ENCODE measurements at places on chromosomes 3 and 15.

GRCh38 chr3:155778462-155778861 is 27.6 kb downstream of the C3orf33 start:
- no peak for DNase-seq

- DNase-seq, result no peak
These were observed 14.4 kb downstream of the ATP13A3 start for GRCh38 chr3:194472290-194472920.

GRCh38 chr3:141000027-141000663 is 51.0 kb upstream of the SPSB4 start:
- DNase-seq, result peak; percentile 54

DNA sequence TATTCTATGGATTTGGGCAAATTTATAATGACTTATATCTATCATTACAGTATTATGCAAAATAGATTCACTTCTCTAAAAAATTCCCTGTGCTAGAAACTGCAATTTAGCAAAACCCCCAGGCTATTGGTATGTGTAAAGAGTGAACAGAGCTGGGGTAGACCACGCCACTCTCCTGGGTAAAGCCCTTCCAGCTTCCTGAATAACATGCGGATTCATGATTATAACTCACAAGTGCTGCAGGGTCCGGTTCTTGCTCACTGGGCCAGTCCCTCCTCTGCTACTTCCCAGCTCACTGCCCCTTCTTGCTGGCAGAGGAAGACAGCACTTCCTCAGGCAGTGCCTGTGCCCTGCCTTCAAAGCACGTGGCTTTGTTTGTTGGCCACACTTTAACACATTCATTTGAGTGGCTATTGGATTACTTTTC is 4.1 kb downstream of the CD80 start:
- no peak for DNase-seq

GRCh38 chr3:43161684-43162229 is 55.9 kb upstream of the POMGNT2 start:
- no peak for DNase-seq

- DNase-seq, result no peak
These were observed 530.2 kb downstream of the SOX2 start for GRCh38 chr3:182241766-182242488.

- peak; percentile 35 for DNase-seq
These were observed 53.0 kb upstream of the HES1 start for GRCh38 chr3:194082743-194083636.

GRCh38 chr3:139434764-139435307 is 41.5 kb downstream of the RBP2 start:
- DNase-seq, result no peak

GRCh38 chr3:194277786-194278130 is 73.4 kb downstream of the CPN2 start:
- DNase-seq, result no peak

DNA sequence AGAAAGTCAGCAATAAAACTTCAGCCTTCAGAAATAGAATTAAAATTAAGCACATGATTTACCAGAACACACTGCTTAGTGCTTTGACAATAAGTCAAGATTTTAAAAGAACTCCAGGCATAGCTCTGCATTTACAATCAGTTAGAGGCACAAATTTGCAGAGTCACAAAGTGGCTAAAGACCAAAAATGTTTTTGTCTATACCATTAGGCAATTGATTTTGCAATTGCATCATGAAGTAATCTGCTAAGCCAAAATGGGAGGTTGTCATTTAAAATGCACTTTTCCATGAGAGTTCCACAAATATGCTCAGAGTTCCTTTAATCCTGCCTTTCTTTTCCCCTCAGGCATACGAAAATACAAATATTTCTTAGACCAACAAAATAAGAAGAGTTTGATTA is 10.1 kb upstream of the DCP1A start:
- DNase-seq, result no peak

DNA sequence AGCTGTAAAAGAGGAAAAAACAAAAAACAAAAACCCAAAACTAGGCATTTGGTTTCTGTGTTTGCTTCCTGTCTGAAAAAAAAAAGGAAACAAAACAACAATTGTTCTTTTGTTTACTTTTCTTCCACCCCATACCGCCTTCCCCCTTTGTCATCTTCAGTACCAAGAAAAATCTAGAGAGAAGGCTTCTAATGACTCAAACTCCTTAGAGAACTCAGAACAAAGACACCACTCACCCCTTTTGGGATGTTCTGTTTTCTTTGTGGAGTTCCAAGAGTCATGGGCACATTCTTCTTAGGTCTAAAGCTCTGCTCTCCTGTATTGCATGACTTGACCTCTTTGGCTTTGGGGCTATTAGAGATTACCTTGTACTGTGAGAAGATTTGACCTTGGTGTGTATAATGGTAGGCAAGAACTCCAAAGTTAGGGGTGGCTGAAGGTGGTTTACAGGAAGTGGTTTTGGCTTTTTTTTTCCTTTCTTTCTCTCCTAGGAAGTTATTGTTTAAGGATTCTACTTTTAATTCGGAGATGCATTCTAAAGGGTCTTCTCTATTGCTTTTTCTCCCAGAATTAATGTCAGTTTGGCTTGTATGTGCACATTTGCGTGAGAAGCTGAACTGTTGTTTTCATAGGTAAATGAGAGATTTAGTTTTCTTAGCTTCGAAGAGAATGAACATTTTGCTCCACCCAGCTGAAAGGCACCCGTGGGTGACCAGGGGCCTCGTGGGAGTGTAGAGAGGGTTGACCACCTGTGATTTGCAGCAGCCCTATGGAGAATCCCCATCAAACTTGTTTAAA is 39.5 kb upstream of the ZBTB20 start:
- DNase-seq, result no peak

GRCh38 chr15:58344213-58345070 is 87.3 kb upstream of the LIPC start:
- no peak for DNase-seq

DNA sequence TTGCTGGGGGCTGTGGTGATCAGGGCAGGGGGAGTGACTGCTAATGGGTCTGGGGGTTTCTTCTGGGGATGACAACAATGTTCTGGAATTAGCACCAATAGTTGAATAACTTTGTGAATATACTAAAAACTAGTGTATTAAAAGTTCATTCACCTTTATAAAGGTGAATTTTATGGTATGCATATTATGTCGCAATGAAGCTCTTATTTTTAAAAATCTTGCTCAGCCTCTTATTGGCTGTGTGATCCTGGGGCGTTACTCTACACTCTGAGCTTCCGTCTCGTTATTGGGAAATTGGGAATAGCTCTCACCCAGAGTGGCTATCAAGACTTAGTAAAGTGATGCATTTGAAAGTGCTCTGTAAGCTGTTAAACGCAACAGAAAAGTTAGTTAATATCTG is 105.3 kb downstream of the SEC22A start:
- no peak for DNase-seq

DNA sequence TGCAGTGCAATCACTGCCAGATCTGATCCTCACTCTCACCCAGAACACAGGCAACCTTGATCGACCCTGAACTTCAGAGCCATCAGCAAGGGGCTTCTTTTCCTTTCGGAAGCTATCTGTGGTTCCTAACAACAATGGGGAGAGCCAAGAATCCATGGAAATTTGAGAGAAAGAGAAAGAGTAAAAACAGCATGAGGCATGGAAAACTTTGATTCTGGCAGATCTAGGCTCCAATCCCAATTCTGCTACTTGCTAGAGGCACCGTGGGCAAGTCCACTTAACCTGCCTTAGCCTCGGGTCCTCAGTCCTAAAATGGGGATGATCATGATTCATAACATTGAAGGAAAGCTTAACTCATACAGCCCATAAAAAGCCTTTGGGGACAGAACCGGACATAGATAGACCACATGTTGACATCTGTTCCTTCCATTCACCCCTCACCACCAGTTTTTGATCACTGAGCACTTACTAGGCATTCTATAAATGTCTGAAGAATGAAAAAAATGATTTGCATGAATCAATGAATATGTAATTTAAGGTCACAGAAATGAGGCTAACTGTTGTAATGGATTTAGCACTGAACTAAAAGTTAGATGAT is 605.7 kb upstream of the CFAP20DC start:
- DNase-seq, result no peak

DNA sequence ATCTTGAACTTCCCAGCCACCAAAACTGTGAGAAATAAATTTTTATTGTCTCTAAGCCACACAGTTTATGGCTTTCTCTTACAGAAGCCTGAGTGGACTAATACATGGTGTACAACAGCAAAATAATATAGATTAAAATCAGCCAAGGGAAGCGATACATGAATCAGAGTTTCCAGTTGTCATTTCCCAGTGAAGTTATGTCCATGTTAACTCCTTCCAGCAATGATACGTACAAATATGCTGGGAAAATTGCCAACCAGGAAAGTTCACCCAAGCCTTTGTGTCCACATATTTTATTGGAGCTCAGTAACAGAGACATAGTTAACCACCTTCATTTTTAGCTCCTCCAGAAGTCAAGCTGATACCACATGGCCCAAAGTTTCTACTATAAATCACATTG is 280.9 kb upstream of the KCNMB2 start:
- no peak for DNase-seq

- DNase-seq, result no peak
These were observed 2.9 kb downstream of the SLC22A13 start for GRCh38 chr3:38268522-38268921.

GRCh38 chr3:134237454-134238145 is 13.1 kb downstream of the RYK start:
- no peak for DNase-seq

GRCh38 chr3:127206611-127207516 is 13.9 kb downstream of the PRR23E start:
- no peak for DNase-seq

GRCh38 chr15:85141726-85142125 is 160.1 kb downstream of the PDE8A start:
- no peak for DNase-seq

DNA sequence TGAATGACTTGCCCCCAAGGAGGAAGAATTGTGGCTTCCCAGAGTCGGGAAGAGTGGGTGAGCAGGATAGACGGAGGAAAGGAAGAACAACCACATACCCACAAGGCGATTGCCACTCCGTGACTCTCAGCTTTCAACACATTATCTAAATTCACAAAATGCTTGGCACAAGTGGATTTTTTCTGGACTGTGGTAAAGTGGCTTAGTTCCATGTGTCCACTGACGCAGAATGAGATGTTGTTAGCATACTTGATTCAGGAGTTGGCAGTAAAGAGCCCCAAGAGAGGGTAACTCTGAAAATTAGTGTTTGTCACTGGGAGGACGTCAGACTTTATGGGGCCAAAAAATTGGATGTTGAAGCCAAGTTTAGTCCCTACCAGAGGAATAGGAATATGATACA is 198.8 kb upstream of the CTNNB1 start:
- no peak for DNase-seq

DNA sequence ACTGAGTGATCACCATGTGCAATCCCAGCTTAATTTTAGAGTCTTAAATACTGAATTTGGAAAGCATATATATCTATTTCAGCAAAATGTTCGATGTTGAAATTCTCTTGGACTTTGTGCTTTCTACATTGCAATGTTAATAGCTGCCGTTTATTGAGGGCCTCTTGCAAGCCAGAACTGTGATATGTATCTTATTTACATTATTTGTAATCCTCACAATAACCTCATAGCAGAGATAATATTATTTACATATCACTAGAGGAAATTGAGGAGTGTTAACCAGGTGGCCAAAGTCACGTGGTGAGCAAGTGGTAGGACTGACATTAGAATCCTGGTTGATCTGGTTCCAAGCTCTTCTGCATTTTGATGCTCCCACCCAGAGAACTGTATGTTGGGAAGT is 254.1 kb downstream of the SLC9A9 start:
- no peak for DNase-seq

GRCh38 chr3:192249516-192249915 is 477.8 kb downstream of the FGF12 start:
- no peak for DNase-seq

DNA sequence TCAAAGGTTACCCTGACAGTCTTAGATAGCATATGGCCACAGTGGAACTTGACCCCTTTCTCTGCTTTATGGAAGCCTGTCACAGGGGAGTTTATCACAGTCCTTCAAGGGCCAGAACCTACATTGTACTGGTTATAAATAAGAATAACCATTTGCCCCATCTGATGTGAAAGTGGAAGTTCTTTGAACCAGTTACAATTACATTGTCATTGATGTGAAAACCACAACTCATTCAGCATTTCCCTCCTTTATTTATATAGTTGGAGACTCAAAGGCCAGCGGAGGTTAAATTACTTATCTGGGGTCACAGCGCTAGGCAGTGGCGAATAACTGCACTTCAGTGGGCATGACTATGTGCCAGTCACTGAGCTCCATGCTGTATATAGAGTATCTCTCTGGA is 60.5 kb upstream of the TBC1D5 start:
- no peak for DNase-seq

GRCh38 chr15:93219859-93220420 is 130.9 kb upstream of the RGMA start:
- DNase-seq, result no peak

GRCh38 chr3:167882057-167882667 is 146.6 kb downstream of the SERPINI1 start:
- DNase-seq, result peak; percentile 12

DNA sequence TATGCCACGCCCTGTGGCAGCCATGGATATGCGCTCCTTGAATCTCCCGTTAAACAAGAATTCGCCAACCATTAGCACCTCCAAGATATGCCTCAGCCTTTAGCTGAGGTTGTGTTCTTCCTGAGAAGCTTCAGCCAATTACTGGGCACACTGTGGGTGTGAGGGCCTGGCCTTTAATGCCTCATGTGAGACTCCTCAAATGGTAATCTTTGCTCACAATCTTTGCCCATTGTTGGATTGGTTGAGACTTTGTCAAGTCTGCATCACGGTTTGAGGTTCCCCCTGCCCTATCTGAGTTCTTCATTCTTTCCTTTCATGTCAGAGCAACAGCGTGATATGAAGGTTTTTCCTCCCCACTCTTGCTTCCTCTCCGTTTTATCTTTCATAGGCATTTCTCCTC is 108.1 kb upstream of the CCDC54 start:
- no peak for DNase-seq

DNA sequence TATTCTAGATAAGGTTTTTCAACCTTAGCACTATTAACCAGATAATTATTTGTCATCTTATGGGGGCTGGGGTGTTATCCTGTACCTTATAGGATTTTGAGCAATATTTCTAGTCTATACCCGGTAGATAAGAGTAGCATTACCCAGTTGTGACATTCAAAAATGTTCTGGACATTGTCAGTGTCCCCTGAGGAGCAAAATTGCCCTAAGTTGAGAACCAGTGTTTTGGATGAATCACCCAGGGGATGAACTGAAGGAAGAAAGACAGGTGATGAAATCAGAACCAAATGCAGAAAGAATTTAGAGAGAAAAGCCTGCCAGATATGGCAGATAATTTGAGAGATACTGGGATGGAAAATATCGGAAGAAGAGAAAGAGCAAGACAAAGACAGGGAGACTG is 58.2 kb downstream of the KCNH8 start:
- no peak for DNase-seq

GRCh38 chr15:99632521-99632920 is 66.7 kb downstream of the MEF2A start:
- DNase-seq, result no peak

DNA sequence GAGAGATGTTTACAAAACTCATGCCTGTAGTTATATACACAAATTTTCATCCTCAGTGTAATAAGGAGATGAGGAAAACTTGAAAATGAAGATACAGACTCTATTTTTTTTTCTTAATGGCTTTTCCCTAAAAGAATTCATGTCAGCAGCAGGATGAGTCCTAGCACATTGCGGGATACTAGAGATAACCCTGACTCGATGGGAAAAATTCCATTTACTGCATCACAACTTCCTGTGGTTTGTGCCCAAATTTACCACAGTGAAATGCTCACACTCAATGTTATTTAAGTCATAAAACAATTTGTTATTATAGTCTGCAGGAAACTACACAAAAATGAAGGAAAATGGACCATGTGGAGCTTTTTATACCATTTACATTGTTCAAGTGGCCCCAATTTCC is 581.9 kb upstream of the ZNF717 start:
- no peak for DNase-seq
